ENCODE measurements at places on chromosomes 3 and 15.

DNA sequence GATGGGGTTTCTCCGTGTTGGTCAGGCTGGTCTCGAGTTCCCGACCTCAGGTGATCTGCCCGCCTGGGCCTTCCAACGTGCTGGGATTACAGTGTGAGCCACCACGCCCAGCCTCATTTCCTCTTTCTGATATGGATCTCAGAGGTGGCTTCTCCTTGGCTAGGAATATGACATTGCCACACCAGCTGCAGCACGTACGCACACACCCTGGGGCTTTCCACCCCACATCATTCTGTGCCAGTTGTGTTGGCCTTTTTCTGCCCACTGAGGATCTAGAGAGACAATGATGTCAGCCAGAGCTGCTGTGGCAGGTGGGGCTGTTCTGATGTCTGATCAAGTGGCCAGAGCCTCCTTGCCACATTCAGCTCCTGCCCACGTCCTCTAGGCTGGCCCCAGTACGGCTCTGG is 29.0 kb downstream of the TMEM45A start:
- DNase-seq: no peak

- no peak for DNase-seq
Observed at GRCh38 chr3:24047513-24047912, 102.4 kb downstream of the NR1D2 start.

- DNase-seq: no peak
Observed at GRCh38 chr15:81809543-81809942, 236.3 kb downstream of the MEX3B start.

DNA sequence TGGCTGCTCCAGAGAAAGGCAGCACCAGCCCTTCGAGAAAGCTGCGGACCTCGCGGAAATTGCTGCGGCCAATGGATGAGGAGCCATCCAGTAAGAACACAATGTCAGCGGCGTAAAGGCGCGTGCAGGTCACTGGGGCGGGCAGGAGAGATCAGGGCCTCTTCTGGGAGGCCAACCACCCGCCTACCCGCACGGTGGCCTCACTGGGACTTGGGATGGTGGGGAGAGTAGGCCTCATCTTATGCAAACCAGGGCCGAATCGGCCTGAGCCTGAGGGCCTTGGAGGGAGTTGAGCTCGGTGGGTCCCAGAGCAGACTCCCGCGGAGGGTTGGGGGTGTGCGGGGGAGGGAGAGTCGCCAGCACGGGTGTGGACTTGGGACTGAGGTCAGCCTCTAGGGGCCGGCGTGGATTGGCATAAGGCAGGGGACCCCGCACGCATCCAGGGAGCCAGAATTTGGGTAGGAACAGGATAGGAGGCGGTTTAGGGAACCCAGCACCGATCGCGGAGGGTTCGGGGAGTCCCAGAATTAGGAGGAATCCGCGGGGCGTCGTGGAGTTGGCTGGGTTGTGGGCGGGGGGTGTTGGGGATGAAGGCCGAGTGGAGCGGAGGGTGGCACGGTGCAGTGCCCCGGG is 596 bp downstream of the COL7A1 start:
- no peak for DNase-seq

DNA sequence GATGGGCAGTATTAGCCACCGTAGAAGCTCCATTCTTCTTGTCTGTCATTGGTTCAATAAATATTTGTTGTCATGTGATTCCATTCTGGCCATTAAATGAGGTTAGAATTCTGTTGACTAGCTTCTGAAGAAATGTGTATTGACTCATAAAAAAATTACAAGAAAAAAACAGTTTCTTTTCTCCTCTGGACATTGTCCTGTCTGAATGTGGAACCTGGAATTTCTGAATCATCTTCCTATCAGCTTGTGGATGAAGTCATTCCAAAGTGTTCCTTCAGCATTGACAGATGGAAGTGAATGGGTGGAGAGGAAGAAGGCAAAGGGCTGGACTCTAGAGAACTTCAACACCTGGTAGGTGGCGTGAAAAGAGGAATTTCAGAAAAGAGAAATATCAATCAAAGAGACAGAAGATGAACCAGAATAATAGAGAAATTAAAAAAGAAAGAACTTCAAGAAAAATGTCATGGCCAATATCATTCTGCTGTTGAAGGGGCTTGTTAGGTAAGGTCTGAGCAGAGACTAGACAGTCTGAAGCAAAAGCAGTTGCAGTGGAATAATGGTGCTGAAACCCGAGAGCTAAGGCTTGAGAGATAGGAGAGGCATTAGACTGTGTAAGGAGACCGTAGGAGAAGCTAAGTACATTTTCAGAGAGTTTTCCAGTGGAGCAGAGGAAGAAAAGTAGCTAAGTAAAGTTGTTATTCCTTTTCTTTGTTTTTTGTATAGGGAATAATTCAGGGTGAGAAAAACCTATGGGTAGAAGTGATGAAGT is 806.6 kb downstream of the SQOR start:
- peak; percentile 71 for DNase-seq

- no peak for DNase-seq
Observed at GRCh38 chr3:134064081-134064480, 34.4 kb upstream of the SLCO2A1 start.

- no peak for DNase-seq
Observed at GRCh38 chr3:46930166-46930944, 46.2 kb downstream of the CCDC12 start.

DNA sequence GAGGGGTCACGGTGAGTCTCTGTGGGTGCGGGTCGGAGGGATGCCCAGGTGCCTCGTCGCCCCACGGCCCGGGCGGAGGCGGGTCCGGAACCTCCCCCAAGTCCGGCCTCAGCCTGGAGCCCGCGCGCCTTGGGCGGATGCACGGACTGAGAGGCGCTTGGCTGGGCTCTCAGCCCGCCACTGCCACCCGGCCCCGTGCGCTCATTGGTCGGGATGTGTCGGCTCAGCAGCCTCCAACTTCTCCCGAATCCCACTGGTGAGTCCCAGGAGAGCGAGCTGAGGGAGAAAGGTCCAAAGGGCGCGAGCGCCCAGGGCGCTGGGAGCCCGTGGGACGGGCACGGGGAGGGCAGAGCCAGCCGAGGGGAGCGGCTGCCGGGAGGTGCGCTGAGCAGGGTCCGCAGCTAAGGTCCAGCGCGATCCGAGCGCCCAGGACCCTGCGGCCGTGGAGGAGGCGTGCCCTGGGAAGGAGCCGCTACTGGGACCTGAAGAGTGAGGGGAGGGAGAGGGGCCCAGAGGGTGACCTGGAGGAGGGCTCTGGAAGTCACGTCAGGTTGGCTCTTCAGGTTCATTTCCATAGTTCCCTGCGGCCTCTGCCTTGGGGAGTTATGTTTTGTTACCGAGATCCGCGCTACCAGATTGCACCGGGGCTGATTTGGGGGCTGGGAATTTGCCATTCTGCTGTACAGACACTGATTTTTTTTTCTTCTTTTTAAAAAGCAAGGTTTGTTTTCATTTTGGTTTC is at the start of gene MME:
Gene MME (plus strand): TSS at position 574 of the 742 bp plus-strand sequence. CDS start 3,849 bp downstream, outside the sequence.
- DNase-seq: no peak

DNA sequence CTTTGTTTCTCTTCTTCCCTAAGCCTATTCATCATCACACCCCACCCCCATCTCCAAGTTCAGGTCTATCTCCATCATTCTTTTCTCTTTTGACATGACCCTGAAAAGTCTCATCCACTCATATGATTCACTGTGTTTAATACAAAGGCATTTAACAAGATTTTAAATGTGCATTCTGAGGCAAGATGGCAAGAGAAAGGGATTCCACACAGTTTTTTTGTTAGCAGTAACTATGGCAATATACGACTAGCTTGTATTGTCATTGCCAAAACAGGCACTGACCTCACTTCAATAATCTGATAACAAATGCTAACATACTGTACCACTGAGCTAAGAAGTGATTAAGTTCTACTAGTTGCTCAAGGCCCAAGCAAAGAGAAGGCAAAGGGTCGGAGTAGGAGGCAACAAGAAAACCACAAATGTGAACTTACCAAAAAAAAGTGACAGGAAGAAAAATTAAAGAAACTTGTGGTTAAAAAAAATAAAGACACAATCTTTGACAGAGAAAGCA is 53.2 kb downstream of the FBN1 start:
- no peak for DNase-seq

DNA sequence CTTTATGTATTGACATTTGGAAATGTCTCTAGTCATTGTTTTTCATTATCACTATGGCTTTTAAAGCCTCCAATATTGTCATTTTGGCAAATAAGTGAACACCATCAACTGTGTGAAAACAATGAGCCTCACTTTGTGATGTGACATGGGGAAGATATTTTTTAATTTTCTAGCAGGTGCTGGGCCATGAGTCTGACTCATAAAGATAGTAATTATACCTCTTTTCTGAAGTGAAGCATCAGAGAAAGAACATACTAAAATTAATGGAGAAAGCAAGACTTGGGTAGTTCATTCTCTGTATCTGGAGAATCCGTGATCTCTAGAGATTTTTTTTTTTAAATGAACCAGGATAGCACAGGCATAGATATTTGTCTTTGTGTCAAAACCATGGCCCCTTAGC is 100.8 kb downstream of the CCNL1 start:
- no peak for DNase-seq

GRCh38 chr3:46926039-46926438 is 48.5 kb downstream of the PTH1R start:
- no peak for DNase-seq

DNA sequence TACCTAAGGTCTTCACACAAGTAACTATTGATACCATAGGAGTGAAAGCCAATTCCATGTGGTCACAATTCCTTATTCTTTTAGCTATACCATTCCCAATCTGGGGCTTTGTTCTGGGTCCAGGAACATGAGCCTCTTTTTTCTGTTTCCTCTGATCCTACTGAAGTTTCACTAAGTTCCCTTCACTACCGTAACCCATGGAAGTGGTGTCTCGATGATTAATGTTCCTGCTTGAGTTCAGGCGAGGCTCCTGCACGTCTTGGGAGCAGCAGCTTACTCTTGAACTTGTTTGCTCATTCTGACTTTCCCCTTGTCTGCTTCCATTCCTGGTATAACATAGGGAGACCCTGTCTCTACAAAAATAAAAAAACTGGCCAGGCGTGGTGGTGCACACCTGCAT is 23.6 kb downstream of the ZNF592 start:
- DNase-seq: no peak

- no peak for DNase-seq
Observed at GRCh38 chr3:197791892-197792647, 1.0 kb downstream of the LRCH3 start.

GRCh38 chr15:78837543-78837942 is 26.3 kb upstream of the ADAMTS7 start:
- no peak for DNase-seq

- no peak for DNase-seq
Observed at GRCh38 chr15:59180945-59181600, 25.6 kb upstream of the LDHAL6B start.

GRCh38 chr15:41154412-41154811 is 38.3 kb upstream of the INO80 start:
- DNase-seq: no peak

DNA sequence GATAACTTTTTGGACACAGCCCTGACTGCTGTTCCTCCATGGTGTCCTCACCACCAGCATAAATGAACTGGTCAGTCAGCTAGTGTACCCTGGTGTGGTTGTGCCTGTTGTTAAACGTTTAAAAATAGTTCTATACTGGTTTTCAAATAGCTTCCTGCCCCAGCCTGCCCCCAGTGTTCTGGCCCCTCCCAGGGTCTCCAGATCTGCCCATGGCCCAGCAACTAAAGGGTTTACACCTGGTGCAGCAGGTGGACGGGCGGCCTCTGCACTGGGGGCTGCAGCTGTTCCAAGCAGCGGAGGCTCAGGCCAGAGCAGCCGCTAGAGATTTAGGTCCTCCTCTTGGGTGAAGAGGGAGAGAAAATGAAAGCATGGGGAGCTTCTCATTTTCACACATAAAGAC is 6.1 kb upstream of the NR2E3 start:
- DNase-seq: no peak

GRCh38 chr3:157672061-157672460 is 168.8 kb upstream of the VEPH1 start:
- DNase-seq: no peak

DNA sequence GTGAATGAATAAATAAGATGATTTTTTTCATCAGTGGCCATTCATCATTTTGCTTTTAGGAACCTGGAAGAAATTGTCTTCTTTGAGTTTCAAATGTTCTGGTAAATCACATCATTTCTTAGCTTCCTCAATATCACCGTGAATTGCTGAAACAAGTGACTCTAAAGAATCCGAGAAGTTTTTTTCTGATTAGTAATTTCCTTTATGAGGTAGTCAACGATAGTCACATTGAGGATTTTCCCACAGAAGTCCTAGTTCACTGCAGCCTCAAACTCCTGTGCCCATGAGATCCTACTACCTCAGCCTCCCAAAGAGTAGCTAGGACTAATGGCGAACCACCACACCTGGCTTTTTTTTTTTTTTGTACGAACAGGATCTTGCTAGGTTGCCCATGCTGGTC is 3.6 kb upstream of the TMPRSS7 start:
- DNase-seq: no peak

GRCh38 chr3:128310286-128311058 is 156.2 kb downstream of the DNAJB8 start:
- DNase-seq: no peak

GRCh38 chr15:95458721-95459120 is 871.8 kb upstream of the NR2F2 start:
- no peak for DNase-seq

DNA sequence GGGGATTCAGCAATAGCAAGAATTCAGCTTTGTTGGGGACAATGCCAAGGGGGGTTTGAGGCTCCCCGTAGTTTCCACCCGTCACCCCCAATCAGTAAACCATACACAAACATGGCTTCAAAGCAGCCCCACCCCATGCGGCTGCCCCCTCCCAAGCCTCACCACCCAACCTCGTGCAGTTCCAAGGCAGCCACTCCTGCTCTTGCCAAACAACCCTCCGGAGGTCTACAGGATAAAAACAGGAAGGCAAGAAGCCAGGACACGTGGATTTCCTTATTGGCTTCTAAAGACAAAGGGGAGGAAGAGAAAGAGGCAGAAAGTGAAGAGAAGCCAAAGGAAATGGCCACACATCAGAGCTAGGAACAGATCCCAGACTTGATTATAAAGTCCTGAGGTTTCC is 121.1 kb downstream of the SHQ1 start:
- DNase-seq: no peak

GRCh38 chr3:122536632-122537001 is 21.9 kb upstream of the KPNA1 start:
- no peak for DNase-seq

GRCh38 chr3:158801201-158801600 is 653 bp upstream of the MFSD1 start:
- peak; percentile 22 for DNase-seq

GRCh38 chr15:31347067-31347975 is 20.7 kb downstream of the KLF13 start:
- no peak for DNase-seq

GRCh38 chr3:53202331-53203015 is 41.5 kb downstream of the PRKCD start:
- DNase-seq: no peak

DNA sequence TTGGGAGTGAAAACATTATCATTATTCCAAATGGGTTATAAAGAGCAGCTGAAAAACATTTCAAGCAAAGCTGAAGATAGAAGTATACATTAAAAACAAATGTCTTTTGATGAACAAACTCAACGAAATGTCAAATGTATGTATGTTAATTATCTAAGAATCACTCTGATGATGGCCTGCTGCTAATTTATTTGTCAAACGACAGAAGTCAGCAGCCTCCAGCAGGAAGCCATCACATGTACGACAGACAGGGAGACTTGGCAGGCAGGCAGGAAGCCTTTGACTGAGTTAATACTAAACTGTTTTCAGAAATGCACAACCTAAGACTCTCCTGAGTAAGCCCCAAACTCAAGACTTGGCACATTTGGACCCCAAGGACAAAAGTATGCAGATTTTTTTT is 491.1 kb downstream of the ZNF385D start:
- no peak for DNase-seq

All from epithelial cell of proximal tubule (primary cell).